ENCODE measurements at places on chromosomes 16 and 17.

GRCh38 chr17:65092262-65092661 is 35.7 kb upstream of the GNA13 start:
- DNase-seq = no peak

- DNase-seq = no peak
Measured at GRCh38 chr16:30064729-30065101, 845 bp upstream of the ALDOA start.

DNA sequence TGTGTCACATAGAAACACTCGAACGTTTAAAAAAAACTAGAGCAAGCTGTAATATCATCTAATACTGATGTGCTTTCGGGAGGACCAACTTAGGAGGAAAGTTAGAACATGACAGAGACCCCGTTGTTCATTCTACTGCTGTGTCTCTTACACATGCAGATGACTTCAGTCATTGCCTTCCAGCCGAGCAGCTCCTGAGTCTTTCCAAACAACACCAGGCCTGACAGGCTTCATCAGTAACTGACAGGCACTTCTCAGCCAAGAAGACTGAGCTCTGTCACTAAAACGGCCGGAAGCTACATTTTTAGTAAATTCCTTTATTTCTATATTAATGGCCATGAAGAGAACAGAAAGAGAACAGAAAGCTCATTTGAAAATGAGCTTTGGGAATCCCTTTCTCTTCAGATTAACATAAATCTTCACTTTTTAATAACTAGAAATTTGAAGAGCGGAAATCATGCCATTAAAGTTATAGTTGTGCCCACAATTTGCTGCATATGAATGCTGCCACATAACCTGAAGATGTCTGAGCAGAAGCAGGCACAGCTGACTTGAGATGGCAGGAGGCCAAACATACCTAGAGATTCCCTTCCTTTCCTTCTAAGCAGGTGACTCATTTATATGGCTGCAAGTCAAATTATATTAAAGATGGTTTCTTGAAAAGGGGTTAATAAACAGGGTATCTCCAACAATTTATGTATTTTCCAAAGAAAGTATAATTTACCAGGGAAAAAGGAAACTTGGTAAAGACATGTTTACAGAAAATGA is 148.9 kb downstream of the ITFG1 start:
- no peak for DNase-seq

DNA sequence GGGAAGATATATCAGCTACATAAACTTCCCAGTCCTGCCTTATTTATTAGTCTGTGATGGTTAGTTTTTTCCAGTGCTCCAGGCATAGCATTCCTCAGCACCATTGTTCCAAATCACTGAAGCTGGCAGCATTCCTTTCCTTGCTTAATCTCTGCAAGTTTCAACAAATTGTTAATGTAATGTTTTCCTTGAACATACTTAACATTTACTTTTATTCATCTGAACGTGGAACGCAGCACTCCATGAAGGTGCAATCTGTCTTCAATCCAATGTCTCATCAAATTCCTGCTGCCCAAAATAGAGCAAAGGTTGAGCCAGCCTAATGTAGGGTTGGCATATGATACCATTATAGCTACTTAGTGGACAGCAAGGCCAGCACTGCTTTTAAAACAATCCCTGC is 441.1 kb upstream of the RBFOX1 start:
- no peak for DNase-seq

- DNase-seq = no peak
Measured at GRCh38 chr16:86051368-86052114, 152.6 kb downstream of the IRF8 start.
